ENCODE measurements at places on chromosomes 5 and 9. TPM values are rescaled to one million over a fixed set of nuclear protein-coding genes. Genes with fewer than 3 reads are reported as not detected.

GRCh38 chr5:80348171-80348570 is 28.4 kb downstream of the SPZ1 start:
- no peak for DNase-seq

GRCh38 chr9:86407022-86407421 is 52.8 kb upstream of the TUT7 start:
- DNase-seq, result peak; percentile 88

Gene SPINK13
- not detected for total RNA-seq

Gene ACOT12
- not detected for total RNA-seq

DNA sequence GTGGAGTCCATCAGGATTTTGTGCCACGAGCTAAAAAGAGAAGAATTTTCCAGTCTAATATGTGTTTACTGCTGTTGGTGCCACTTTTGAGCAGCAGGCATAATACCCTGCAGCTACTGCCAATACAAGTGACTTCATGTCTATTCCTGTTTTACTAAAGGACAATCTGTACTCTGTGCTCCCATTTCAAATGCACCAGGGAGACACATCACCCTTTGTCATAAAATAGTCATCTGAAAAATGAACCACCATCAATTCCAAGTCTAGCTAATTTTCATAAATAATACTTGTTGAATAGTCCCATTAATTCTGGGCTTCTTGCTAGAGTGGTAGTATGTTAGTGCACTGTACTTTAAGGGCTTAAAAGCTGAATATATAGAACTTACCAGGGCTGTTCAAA is 8.9 kb upstream of the PKD2L2 start:
- no peak for DNase-seq

- DNase-seq, result no peak
These were observed 48.0 kb downstream of the IPO11 start for GRCh38 chr5:62460578-62460983.

- DNase-seq, result peak; percentile 24
These were observed 467 bp downstream of the C9orf78 start for GRCh38 chr9:129834489-129835127.

- DNase-seq, result no peak
These were observed 78.2 kb upstream of the RUFY1 start for GRCh38 chr5:179472174-179472573.

DNA sequence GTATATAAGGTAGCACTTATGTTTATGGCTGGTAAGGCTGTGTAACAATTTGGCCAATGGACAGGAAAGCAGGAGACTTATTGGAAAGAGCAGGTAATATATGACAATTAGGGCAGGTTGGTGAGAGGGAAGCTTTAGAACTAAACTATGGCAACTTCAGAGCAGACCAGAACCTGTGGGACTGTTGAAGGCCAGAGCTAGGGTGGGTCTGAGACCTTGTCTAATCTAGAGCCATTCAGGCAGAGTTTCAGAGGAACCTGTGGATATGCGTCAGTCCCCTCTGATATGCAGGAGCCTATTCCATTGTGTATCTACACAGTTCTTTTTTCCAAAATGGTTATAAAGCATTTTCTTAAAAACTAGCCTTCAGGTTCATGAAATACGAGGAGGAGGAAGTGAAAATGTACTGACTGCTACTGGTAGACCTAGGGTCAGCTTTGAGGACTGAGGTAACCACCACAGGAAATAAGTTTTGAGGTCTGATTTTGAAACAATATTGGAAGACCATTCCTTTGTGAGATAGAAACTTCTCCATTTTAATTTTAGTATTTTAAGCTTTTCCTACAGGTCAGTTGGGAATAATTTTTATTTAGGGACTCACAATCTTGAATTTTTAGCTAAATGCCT is 37.6 kb downstream of the ELL2 start:
- DNase-seq, result no peak

Gene INSL6
- total RNA-seq, result not detected

Gene PCDHA9
- total RNA-seq, result 0.30 TPM

Gene PCDHB2
- 1.5 TPM for total RNA-seq

DNA sequence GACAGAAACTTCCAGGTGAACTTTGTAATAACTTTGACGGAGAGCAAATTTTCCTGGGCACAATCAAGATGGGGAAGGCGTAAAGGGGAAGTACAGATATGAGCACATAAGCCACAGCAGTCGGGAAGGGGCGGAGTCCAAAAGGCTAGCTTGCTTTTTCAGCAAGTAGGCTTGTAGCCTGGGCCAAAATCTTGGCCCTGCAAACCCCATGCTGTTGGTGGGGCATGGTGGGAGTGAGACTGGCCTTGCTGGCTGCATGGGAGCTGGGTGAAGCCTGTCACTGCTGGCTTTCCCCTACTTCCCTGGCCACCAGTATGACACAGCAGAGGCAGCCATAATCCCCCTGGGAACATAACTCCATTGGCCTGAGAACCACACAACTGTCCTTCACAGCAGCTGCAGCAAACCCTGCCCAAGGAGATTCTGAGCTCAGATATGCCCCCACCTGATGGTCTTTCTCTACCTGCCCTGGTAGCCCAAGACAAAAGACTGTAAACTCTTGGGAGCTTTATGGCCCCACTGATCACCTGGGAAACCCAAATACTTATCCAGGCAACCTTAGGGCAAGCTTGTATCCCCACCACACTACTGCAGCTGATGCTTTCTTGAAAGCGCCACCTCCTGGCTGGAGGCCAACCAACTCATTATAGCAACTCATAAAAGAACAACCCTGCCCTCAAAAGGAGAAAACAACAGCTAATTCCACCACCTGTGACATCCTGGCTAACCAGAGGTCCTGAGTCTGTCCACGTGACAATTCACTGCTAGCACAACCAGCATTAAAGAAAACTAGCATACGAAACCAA is 24.0 kb downstream of the DCTN4 start:
- DNase-seq, result peak; percentile 73

Gene MARVELD2
- total RNA-seq, result 0.83 TPM

Gene SCGB3A2
- not detected for total RNA-seq

Gene OR1Q1
- total RNA-seq, result not detected

DNA sequence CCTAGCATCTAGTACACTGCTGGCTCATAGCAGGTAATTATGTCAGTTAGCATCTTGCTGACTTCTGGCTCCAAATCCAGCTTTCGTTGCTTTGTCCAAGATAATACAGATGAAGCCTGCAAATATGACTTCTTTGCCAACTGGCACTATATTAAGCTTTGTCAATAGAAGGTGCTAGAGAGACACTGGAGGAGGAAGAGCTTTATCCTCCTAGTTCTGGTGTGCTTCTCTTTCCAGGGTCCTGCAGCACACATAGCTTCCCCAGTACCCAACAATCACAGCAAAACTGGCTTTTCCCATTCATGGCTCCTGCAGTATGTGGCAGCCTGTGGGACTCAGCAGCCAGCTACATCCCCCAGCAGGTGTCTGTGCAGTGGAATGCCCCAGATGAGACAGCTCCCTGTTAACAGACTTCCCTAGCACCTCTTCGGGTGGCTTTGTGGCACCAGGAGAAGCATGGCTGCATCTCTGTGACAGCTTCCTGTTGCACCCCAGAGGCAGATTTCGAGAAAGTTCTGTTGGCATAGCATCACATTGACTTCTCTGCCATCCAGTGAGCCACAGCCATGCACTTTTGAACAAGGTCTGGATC is 147.8 kb downstream of the OXCT1 start:
- no peak for DNase-seq

DNA sequence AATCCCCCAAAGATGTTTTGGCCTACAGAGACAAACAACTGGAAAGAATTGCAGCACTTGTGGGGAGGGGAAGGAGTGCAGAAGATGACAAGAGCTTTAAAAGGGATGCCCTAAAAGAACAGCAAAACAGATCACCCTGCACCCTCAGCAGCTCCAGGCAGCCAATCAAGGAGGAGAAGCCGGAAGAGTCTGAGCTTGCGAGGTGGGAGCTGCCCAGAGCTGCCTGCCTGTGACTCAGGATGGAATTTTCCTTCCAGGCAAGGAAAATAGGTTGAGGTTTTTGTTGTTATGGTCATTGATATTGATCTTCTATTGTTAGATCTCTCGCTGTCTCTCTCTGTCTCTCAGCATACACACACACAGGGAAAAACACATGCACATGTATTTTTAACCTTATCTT is 70.3 kb upstream of the MAP1B start:
- DNase-seq, result no peak

Gene FOXD1
- total RNA-seq, result 1.9 TPM

Gene NR6A1
- 9.8 TPM for total RNA-seq

DNA sequence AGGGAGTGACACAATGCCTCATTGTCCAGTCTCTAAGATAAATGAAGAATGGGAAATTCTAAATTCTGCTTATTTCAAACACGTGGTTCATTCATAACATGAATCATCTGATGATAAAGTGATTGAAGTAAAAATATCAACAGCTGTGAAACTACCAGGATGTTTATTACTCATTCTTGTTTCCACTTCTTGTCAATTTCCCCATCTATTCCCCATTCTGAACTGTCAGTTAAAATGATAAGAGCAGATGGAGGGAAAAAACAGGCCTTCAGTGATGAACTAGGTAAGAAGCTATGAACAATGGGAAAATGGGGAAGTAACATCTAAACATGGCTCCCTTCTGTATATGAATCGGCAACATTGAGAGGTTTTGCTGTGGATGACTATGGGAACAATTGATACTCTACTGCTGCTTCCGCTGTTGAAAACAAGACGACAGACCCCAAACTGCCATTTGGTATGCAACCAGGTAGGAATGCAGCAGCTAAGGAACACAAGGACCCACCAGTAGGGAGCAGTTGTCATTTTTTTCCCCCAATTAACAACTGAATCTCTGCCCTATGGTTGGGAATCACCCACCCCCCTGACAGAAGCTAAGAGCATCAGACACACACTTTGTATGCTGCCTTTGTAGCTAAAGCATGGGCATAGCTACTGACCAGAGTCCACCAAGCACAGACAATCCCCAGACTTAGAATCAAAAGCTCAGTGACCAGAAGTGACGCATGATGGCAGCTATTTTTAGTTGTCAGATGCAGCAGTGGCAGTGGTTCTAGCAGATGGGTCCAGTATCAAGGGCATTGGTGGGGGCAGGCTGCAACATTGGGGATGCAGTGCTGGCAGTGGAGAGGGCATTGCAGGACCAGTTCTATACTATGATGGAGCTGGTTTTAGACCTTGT is 52.9 kb upstream of the ZNF366 start:
- no peak for DNase-seq

- DNase-seq, result no peak
These were observed 10.9 kb downstream of the SLC36A1 start for GRCh38 chr5:151458314-151458713.

DNA sequence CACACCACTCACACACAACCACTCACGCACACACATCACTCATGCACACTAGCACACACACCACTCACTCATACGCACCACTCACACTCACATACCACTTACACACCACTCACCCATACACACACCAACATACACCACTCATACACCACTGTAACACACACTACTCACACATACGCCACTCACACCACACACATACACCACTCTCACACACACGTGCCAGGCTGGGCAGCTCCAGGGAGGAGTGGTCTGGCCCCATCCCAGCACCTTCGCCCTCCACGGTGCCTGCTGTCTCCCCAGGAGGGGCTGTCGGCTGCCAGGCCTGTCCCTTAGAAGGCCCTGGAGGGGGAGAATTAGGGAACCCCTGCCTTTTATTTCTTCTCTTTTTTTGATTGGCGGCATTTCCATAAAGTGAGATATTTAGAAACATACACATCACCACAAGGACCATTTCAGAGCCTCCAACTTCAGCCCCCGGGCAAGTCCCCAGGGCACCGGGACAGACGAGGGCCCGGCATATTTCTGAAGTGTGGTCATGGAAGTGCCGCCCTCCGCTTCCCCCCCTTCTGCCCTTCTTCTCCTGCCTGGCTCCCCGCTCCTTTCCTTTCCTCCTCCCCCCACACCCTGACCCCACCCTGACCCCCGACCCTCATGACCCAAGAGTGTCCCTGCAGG is 6.3 kb upstream of the ASB6 start:
- DNase-seq, result no peak

- no peak for DNase-seq
These were observed 11.5 kb downstream of the CXXC5 start for GRCh38 chr5:139659695-139660101.

GRCh38 chr5:18745988-18746615 is 1111.8 kb downstream of the TAF11L14 start:
- peak; percentile 18 for DNase-seq

DNA sequence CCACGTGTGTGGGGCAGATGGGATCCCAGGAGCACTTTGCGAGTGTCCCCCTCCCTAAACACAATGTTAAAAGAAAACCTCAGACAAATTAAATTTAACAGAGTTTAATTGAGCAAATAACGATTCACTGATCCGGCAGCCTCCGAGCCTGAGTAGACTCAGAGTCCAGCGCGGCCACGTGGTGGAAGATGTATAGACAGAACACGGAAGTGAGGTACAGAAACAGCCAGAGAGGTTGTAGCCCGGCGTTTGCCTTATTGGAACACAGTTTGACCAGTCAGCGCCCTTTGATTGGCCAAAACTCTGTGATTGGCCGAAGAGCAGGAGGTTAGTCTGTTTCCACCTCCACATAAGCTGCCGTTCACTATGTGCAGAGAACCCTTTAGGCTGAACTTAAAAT is 363.0 kb upstream of the IRX2 start:
- DNase-seq, result no peak

DNA sequence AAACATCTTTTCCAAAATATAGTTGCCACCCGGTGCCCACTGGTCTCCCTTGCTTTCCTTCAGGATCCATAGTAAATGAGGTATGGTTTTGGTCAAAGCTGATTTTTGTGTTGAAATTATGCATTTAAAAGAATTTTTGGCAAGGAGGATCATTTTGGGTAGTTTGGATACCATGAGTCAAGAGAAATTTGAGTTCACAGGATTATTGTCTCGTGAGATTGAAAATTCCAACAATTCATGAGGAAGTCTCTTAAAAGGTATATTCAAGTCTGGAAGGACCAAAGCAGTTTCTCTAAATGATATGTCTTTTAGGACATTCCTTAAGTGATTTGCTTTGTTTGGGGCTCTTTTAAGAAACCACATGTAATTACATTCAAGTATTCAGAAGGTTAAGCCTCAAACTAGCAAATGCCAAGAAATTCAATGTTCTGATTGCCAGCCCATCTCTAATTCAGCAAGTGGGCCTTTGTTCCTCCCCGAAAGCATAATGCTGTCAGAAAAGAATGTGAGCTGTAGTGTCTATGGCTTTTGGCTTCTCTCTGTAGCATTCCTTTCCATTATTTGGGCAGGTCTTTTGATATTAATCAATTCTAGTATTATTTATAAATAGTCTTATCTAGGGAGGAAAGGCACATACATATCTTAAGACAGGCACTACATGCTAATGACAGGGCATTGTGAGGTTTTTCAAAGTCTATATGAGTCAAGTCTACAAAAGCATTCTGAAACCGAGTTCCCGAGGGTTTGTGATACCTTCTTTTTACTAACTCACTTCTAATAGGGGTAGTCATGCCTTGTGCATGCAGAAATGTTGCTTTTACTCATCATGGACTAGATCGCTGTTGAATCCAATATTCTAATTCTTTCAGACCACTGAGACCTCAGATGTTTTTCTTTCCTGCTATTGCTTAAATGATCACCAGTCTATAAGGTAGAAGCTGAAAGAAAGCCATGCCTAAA is 453.9 kb downstream of the ENC1 start:
- DNase-seq, result no peak

DNA sequence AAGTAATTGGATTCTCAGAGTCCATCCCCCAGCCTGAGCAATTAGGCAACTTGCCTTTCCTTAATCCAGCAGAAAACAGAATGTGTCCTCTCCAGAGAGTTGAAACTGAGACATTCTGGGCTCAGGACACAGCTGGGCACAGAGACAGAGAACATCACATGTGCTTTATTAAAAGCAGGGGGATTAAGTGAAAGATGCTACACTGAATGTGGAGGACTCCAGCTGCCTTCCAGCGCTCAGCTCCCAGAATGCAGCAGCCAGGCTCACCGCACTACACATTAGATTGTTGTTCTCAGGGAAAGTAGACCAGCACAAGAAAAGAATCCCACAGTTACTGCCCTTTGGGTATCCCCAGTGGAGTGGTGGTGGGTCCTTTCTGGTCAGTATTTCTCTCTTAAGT is 141.6 kb upstream of the IL12B start:
- DNase-seq, result no peak

Gene ACTBL2
- total RNA-seq, result not detected
